A549 treated with AZD2906 at 1 μM for 4 hours (cell line): ENCODE measurements at places on chromosomes 6 and 20. TPM values are rescaled to one million over a fixed set of nuclear protein-coding genes. Genes with fewer than 3 reads are reported as not detected.

The RAET1G gene
- total RNA-seq, result 6.4 to 11.6 TPM (median 8.5 TPM) in 5 replicates

The YWHAB gene
- 183 to 210 TPM (median 187 TPM) in 5 replicates for total RNA-seq

The NTSR1 gene
- 0.05 to 0.12 TPM (median 0.09 TPM) in 5 replicates for total RNA-seq

The MLN gene
- total RNA-seq, result not detected in 5 replicates

The APOM gene
- 2.9 to 3.7 TPM (median 3.1 TPM) in 5 replicates for total RNA-seq
